ENCODE measurements at places on chromosomes 7 and 10. TPM values are rescaled to one million over a fixed set of nuclear protein-coding genes. Genes with fewer than 3 reads are reported as not detected.
A peak's percentile ranks its signal among the peaks of the same experiment; 100 is the strongest.

The TRIM50 gene
- 0.17 TPM for total RNA-seq

GRCh38 chr10:112471878-112472487, 25.0 kb downstream of the VTI1A start:
- peaks cover 3% of the 10 kb centered on the region for H3K36me3 ChIP-seq
- H3K27me3 ChIP-seq: no peaks in the 10 kb centered on the region

GRCh38 chr7:137880432-137880831, 33.7 kb upstream of the DGKI start:
- no peak overlapping the region for H3K27ac ChIP-seq
- DNase-seq: no peak
- H3K4me3 ChIP-seq: no peak overlapping the region
- peaks cover 69% of the 10 kb centered on the region for H3K36me3 ChIP-seq

DNA sequence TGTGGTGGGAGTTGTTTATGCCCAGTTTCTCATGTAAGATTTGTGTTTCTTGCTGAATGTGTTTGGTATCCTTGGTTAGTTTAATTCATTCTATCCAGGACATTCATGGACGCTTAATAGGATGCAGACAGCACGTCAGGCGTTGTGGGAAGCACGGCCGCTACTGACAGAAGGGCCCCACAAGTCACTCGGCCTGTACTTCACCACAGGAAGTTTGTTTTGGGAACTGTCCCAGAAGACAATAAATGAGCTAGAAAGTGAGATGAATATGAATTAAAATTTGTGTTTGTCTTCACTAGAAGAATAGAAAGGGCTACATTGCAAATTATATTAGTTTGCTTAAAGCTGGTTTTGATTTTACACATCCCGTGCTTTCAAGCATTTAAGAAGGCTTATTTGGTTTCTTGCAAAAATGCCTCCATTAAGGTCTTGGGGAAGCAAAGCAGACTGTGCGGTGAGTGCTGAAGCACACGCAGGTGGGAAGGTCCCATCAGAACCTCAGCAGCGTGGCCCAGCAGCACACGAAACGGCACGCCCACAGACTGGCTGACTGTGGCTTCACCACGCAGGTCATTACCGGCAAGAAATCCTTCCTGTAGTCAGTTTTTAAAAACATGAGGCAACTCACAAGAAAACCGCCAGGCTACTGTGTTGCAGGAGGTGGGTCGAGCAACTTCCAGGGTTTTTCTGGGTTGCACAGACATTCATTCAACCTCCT, 74.1 kb downstream of the VIPR2 start:
- H3K4me1 ChIP-seq: no peaks in the 10 kb centered on the region
- peak; percentile 14 for DNase-seq
- no peaks in the 10 kb centered on the region for H3K36me3 ChIP-seq
- no peak overlapping the region for H3K27ac ChIP-seq

DNA sequence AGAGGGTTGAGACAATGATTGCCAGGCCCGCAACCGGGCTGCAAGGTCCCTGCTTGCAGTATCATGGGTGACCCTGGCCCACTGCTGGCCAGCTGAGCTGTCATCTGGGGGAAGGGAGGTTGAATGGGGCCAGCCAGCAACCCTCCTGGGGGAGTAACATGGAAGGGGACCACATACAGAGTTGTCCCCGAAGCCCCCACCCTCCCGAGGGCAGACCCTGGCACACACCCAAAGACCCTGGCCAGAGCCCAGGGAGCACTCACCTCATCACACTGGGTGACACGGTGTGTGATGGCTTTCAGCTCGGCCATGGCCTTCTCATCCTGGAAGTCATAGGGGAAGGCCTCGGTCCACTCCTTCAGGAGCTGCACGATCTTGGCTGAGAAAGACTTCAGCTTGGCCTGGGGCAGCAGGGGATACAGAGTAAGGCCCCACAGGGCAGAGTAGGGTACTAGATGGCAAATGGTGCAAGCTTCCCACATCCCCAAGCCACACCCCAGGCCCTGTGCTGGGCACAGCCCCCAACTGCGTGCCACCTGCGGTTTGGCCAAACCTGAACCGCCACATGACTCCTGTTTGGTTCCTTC, 63.4 kb downstream of the CSGALNACT2 start:
- H3K27me3 ChIP-seq: no peaks in the 10 kb centered on the region
- H3K36me3 ChIP-seq: no peaks in the 10 kb centered on the region
- H3K27ac ChIP-seq: no peak overlapping the region
- peak; percentile 31 for DNase-seq
- peaks cover 3% of the 10 kb centered on the region for H3K4me1 ChIP-seq

DNA sequence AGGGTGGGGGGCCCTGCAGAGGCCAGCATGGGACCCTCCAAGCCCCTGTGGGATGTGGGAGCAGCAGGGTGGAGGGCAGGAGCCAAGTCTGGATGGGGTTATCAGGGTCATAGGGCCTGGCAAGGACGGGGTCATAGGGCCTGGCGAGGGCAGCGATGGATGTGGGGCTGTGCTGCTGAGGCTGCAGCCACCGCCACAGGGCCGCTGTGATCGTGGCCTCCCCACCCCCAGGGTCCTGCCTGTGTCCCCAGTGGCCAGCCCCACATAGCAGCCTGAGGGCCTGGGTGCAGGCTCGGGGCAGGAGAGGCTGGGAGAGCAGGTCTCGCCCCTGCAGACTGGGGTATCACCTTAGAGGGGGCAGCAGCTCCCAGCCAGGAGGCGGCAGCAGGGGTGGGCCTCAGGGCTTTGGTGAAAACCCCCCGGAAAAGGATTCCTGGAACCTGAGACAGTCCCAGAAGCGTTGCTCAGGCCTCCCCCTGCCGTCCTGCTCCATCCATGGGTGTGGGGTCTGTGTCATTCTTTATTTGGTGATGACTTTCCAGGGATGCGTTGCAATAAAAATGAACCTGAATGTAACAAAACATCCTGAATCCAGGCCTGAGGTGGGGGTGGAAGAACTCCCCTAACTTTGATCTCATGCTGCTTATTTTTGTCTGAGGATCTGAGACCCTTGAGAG, 107.3 kb upstream of the SHH start:
- peak overlapping the region; percentile 89 for H3K27ac ChIP-seq
- no peaks in the 10 kb centered on the region for H3K36me3 ChIP-seq
- no peaks in the 10 kb centered on the region for H3K27me3 ChIP-seq
- H3K4me1 ChIP-seq: peaks cover 14% of the 10 kb centered on the region
- no peak overlapping the region for H3K4me3 ChIP-seq

- peaks cover 26% of the 10 kb centered on the region for H3K4me1 ChIP-seq
- DNase-seq: no peak
- H3K27me3 ChIP-seq: no peaks in the 10 kb centered on the region
- peaks cover 7% of the 10 kb centered on the region for H3K36me3 ChIP-seq
- H3K27ac ChIP-seq: no peak overlapping the region
These were observed 117.8 kb downstream of the MICU1 start for GRCh38 chr10:72508033-72508432.

GRCh38 chr7:92698237-92698841, 108.1 kb upstream of the FAM133B start:
- no peak for DNase-seq
- H3K27ac ChIP-seq: no peak overlapping the region
- no peaks in the 10 kb centered on the region for H3K4me1 ChIP-seq
- no peak overlapping the region for H3K4me3 ChIP-seq
- no peaks in the 10 kb centered on the region for H3K27me3 ChIP-seq

The LIPJ gene
- 0.17 TPM for total RNA-seq

GRCh38 chr10:85611093-85611740, 755.4 kb downstream of the GRID1 start:
- H3K27ac ChIP-seq: no peak overlapping the region
- H3K36me3 ChIP-seq: no peaks in the 10 kb centered on the region
- H3K27me3 ChIP-seq: no peaks in the 10 kb centered on the region
- no peaks in the 10 kb centered on the region for H3K4me1 ChIP-seq
